ENCODE measurements at places on chromosomes 2 and 18. TPM values are rescaled to one million over a fixed set of nuclear protein-coding genes. Genes with fewer than 3 reads are reported as not detected.

The MERTK gene
- 5.1 TPM for total RNA-seq

The CGREF1 gene
- total RNA-seq: 1.8 TPM

- H3K4me1 ChIP-seq: peaks cover 16% of the 10 kb centered on the region
- H3K27ac ChIP-seq: no peak overlapping the region
- no peak overlapping the region for H3K4me3 ChIP-seq
- no peaks in the 10 kb centered on the region for H3K27me3 ChIP-seq
- peak; percentile 76 for DNase-seq
Observed at GRCh38 chr2:238263204-238264071, 23.6 kb upstream of the HES6 start.

GRCh38 chr2:191631754-191632153 is 46.2 kb upstream of the NABP1 start:
- DNase-seq: no peak
- no peaks in the 10 kb centered on the region for H3K36me3 ChIP-seq
- no peaks in the 10 kb centered on the region for H3K27me3 ChIP-seq
- H3K4me1 ChIP-seq: peaks cover 19% of the 10 kb centered on the region
- no peak overlapping the region for H3K27ac ChIP-seq

- H3K27ac ChIP-seq: peak overlapping the region; percentile 95
- H3K4me3 ChIP-seq: no peak overlapping the region
- H3K36me3 ChIP-seq: no peaks in the 10 kb centered on the region
- no peaks in the 10 kb centered on the region for H3K27me3 ChIP-seq
- peak; percentile 95 for DNase-seq
Observed at GRCh38 chr2:100013892-100014677, 128.3 kb downstream of the AFF3 start.

DNA sequence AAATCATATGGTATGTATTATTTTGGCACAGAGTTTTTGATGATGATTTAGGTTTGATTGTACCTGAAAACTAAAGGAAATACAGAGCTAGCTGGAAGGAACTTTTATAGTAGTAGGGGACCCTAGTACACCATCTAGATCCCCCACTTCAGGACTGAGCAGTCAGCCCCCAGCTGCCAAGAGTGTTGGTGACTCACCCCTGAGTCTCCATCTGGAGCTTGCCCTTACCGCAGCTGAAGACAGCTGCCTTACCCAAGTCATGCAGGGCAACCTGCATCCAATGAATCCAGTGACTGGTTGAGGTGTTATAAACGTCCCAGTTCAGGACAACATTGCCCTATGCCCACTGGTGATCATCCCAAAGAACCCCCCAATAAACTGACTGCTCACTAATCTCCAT is 15.3 kb downstream of the PMS1 start:
- peaks cover 13% of the 10 kb centered on the region for H3K4me1 ChIP-seq
- H3K4me3 ChIP-seq: no peak overlapping the region
- H3K27ac ChIP-seq: no peak overlapping the region
- peak; percentile 75 for DNase-seq
- H3K36me3 ChIP-seq: peaks cover 5% of the 10 kb centered on the region

DNA sequence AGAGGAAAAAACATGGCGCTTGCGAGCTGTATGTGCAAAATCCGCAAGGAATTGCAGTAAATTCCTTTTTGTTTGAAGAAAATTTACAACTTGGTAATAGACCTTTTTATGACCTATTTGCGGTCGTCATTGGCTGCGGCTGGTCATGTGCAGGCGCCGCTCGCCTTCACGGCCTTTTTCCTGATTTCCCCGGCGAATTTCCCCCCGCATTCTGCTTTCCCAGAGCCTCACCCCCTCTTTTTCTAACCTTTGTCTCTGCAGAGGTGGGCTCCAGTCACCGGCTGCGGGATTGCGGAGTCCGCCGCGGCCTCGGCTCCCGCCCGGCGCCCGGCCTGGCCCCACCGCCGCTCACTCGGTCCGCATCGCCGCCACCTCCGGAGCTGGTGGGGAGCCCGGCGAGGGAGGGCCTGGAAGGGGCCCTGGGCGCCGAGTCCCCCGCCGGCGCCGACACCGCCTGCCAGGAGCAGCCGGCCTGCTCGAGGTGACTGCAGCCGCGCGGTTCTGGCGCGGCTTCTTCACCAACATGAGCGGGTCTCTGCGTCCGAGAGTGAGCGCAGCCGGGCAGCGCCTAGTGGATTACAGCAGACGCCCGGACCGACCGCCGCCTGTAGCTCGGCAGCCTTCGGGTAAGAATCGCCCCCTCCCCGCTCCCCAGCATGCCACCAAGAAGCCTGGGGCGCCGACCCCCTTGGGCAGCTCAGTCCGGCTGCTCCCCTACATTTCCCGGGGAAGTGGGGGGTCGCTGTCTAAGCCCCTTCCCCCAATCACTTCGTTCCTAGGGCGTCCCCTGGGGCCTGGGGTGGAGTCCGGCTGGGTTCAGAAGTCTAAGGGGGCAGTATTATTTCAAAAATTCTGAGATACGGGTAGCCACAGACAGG is 7.1 kb downstream of the HOXD8 start:
- peaks cover 95% of the 10 kb centered on the region for H3K27me3 ChIP-seq
- H3K4me3 ChIP-seq: peak overlapping the region; percentile 31
- no peaks in the 10 kb centered on the region for H3K36me3 ChIP-seq
- DNase-seq: no peak

DNA sequence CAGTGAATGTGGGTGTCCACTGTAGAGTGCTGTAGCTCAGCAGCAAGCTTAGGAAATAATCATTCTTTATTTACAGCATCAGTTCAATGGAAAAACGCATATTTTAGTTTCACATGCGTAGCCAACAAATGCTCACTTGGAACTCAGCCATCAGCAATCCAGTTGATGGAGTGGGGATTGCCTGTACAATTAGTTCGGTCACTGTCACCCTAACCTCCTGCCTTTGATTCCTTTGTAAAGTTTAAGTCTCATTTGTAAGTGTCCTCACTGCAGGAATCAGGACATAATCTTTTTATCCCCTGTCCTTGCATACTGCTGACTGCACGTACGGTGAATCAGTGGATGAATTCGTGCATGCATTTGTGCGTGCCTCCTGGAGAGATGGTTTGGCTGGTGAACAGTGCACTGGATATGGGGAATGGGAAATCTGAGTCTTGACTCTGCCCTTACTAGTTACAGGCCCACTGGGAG is 55.9 kb downstream of the RAB31 start:
- H3K27me3 ChIP-seq: no peaks in the 10 kb centered on the region
- peaks cover 12% of the 10 kb centered on the region for H3K4me1 ChIP-seq
- no peak for DNase-seq
- H3K27ac ChIP-seq: no peak overlapping the region

DNA sequence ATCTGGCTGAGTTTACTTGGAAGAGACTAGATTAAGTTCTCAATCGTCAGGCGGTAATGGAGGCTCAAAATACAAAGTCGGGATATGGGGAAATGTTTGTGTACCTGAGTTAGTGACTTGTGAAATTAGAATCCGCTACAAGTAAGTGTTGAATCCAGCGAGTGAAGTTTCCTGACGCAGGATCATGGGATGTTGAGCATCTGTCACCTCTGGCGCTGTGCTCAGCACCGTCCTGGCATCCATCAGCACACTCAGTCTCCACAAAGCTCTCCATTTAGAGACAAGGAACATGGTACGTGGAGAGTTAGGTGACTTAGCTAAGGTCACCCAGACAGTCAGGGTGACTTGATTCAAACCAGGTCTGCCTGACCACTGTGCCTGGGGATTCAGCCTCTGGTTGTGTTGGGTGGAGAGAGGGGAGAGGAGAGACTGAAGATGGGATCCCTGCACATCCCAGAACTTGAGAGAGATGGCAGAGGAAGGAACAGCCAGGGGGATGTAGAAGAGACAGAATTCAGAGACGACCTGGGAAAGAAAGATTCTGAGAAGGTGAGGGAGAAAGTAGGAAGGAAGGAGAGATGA is 251.2 kb downstream of the ACKR3 start:
- H3K27ac ChIP-seq: no peak overlapping the region
- no peaks in the 10 kb centered on the region for H3K36me3 ChIP-seq
- DNase-seq: no peak
- no peaks in the 10 kb centered on the region for H3K4me1 ChIP-seq
- H3K27me3 ChIP-seq: no peaks in the 10 kb centered on the region

All from astrocyte (in vitro differentiated cells and primary cell).